ENCODE measurements at places on chromosomes 2 and 18.
A peak's percentile ranks its signal among the peaks of the same experiment; 100 is the strongest.

- DNase-seq: no peak
These were observed 19.1 kb upstream of the MC4R start for GRCh38 chr18:60391571-60392226.

GRCh38 chr2:46498681-46499080 is 19.3 kb downstream of the TMEM247 start:
- DNase-seq: no peak

DNA sequence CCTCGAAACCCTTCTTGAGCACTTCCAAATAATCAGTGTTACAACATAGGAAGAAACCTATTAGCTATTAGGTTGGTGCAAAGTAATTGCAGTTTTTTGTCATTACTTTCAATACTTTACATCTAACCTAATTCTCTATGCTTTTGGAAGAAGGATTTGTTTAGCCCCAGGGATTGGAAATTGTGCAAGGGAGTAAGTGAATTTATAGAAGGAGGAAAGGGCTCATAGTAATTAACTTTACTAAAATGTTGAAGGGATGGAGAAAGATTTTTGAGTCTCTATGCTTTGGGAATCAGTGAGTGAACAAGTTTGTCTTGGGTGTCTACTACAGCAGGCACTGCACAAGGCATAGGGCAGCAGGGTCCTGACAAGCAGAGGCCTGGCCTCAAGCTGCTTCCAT is 261.1 kb downstream of the EN1 start:
- DNase-seq: no peak

GRCh38 chr2:143284087-143284675 is 155.0 kb downstream of the ARHGAP15 start:
- peak; percentile 41 for DNase-seq

DNA sequence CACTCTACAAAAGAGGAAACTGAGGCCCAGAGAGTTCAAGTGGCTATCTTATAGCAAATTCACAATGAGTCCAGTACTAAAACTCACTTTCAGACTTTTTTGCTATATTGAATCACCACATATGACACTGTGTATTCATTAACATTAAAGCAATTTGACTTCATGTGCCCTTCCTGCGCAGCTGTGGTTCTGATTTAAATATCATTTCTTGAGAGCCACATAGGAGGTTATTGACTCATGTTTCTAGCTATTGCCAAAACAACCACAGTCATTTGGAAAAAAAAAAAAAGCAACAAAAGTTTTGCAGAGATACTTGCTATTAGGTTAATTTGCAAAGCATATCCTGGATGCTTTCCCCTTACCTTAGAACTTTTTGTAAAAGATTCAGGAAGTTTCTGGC is 341.2 kb downstream of the PIK3C3 start:
- DNase-seq: no peak

DNA sequence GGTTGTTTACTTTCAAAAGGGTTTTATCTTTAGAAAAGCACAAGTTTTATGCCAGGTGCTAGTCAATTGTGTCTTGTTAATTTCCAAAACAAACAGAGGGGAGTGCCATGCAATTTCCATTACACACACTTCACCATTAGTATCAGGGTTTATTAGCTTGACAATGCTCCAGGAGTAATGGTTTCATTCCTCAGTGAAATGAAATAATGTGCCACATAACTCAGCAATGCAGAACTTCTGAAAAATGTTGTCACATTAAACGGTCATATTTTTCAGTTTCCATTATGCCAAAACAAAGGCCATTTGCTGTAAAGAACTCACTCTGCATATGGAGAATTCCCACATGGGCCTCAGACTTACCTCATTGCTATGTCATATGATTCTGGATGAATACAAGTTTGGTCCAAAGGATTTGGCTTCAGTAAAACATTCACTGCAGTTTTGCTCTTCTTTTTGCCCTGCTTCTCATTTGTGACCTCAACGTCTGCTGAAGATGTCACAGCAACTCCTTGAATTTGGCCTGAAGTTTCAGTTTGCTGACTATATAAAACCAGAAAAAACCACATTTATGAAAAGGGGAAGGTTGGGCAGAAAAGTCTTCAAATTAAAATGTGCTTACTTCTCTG is 198.2 kb downstream of the SRBD1 start:
- no peak for DNase-seq

DNA sequence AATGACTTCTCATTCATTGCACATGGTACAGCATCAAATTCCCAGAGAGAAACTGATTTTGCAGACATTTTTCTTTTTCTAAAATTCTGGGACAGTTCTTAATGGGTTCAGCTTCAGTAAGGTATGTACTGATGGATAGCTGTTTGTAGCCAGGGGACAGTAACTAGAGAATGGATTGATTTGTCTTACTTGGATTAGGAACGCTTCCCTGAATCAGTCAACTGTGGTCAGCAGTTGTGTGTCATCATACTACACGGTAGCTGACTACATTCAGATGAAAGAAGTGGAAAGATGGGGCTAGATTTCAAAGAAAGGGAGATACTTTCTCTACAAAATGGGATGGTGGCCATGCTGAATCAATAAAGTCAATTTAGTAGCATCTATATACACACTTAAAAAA is 431.4 kb downstream of the GRB14 start:
- DNase-seq: no peak

DNA sequence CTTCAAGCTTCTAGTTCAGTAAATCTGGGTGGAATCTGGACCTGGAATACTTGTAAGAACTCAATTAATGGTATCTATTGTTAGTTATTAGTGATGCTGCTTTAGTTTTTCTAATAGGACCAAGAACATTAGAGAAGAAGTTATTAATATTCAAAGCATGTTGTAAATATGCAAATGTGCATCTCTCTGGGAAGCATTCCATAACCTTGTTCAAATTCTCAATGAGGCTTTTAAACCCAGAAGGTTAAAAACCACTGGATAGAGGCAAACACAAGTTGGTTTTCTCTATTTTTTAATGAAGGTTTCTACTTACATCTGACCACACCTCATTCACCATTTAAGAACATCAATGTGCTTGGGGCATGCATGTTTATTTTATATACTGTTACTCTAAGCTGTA is 16.1 kb upstream of the ACVR1C start:
- DNase-seq: no peak

DNA sequence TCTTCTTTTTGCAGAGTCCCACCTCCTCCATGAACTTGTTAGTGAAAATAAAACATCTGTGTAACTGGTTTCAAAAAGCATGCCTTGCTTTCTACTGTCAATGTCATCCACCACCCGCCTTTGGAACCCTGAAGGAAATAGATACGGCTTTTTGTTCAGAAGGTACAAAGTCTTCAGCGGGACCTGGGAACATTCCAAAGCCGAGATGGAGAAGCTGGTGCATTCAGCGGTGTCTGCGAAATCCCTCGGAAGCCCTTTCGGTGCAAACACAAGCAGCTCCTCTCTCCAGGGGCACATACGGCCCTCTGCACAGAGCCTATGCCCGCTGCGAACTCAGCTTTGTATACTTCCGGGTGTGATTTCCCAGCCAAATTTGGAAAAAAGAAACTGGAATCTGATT is 555.8 kb upstream of the SALL3 start:
- no peak for DNase-seq

DNA sequence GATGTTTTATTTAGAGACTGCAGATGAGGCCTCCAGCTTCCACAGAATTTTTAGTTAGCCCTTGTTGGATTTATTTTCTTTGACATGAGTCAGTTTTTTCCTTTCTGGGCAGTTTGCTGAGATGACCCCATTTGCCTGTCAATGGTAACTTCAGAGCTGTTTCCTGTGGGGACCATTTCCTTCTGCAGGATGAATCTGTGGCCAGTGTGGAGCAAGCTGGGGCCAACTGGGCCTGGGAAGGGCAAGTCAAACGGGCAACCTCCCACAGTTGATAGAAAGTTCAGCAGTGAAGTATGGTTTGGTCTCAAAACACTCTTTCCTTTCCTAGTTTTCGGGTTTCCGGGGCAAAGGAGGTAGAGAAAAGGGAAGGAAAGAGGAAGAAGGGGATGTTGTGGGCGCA is 291.4 kb upstream of the NRP2 start:
- DNase-seq: no peak

DNA sequence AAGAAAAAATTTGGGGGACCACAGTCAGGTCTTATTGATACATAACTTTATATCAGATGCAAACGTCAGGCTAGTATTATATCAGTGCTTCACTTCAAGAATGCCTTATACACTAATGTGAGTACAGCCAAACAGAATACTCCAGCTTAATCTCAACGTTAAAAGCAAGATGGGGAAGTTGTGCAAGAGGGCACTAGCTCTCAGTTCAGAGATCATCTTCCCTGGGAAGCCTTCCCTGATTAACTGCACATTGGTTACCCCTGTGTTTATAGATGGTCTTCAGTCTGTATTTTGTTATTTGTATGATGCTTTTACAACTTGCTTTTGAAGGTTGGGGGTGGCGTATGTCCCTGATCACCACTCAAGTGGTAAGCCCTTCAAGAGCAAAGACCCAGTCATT is 11.4 kb downstream of the EPAS1 start:
- DNase-seq: no peak

- no peak for DNase-seq
These were observed 622.2 kb upstream of the GCFC2 start for GRCh38 chr2:76332871-76333270.

- no peak for DNase-seq
These were observed 91.5 kb upstream of the BCL11A start for GRCh38 chr2:60644951-60645350.

DNA sequence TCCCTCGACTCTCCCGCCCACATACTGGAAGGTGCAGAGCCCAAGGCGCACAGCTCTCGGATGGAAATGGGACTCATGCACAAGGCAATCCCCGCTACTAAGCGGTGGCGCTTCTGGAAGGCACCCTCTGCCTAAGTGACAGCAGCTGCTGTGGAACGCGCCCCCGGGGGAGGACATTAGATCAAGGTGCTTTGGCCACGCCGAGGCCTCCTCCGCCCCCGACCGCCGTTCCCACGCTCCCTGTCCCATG is 202 bp downstream of the MCEE start:
- DNase-seq: no peak

DNA sequence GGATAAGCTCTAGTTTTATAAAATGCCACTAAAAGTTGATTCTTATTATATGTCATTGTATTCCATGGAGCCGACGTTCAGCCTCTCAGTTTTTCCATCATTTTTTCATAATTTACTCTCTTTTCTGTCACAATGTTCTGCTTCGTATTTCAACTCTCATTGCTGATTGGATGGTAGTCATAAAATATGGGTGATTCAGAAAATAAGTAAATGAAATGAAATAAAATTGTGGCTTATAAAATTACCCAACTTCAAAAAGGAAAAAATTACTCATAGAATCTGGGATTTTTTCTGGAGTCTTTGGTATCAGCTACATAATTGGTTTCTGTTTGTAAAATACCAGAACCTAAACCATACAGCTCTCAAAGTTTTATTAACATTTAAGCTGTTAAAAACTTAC is 139.7 kb upstream of the ITGA4 start:
- no peak for DNase-seq

DNA sequence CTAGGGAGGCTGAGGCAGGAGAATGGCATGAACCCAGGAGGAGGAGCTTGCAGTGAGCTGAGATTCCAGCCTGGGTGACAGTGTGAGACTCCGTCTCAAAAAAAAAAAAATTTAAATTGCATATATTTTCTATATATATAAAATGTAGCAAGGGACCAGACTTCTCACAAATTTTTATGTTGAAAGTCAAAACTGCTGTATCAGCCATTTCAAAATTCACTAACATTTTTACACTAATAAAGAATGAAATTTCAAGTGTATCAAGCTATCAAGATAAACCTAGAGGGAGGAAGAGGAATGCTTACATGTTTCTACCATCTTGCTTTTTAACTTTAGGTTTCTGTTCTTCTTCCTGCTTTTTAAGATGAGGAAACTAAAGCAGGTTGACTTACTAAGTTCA is 464.0 kb downstream of the KCNJ3 start:
- no peak for DNase-seq

GRCh38 chr2:205496772-205497171 is 185.5 kb upstream of the NRP2 start:
- DNase-seq: no peak

DNA sequence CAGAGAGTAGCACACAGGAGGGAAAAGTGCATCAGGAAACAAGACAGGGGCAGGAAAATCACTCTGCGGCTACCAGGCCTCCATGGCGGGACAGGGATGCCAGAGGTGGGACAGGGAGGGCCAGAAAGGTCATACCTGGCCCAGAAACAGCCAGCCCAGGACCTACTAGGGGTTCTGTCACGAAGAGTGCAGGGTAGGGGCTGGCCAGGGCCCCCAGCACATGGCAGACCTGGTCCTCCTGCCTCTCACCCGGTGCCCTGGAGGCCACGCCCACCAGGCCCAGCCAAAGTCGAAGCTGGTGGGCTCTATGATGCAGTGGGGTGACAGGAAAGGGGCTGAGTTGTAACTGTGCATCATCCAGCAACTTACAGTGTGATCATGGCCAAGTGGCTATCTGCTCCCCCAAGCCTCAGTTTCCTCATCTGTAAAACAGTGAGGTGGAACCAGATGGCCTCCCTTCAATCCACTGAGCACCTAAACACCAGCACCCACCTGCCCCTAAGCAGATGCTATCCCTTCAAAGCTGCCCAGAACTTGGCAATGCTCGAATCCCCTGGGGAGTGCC is 10.6 kb downstream of the CYP26B1 start:
- no peak for DNase-seq

DNA sequence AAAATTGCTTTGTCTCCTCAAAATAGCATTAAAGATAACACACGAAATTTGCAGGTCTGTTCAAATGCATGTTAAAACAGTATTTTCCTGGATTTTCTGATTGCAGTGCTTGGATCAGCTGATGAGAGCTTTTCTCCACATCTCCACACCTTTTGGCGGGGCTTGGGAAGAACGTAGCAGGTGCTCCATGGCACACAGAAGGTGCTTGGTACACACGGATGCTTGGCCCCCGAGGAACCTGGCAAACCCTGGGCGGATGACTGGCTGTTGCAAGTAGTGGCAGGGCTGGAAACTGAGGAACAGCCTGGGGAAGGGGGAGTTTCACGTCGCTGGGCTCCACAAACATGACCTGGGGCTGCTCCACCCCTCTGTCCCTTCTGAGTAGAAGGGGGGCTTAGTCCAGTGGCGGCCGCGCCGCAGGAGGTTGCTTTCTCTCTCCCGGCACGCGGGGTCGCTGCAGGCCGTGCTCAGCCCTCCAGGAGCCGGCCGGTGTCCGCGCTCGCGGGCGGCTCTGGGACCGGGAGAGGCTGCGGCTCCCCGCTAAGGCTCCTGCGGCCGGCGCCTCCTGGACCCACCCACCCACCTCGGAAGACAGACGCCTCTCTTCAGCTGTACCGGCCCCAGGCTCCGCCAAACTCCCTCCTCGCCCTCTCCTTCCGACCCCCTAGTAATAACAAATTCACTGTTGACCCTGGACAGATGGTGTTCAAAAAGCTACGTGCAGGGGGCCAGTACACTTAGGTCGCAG is 69.3 kb downstream of the MARCO start:
- DNase-seq: no peak

- no peak for DNase-seq
These were observed 39.0 kb downstream of the CHN1 start for GRCh38 chr2:174965992-174966744.

- DNase-seq: no peak
These were observed 202.4 kb downstream of the FHOD3 start for GRCh38 chr18:36499938-36500337.

- DNase-seq: no peak
These were observed 34.0 kb upstream of the MREG start for GRCh38 chr2:216047397-216047796.

Data from CD4-positive, alpha-beta T cell treated with Interleukin-6 at 100 ng/mL for 8 hours (primary cell).